ENCODE measurements at places on chromosomes 6 and 20.

DNA sequence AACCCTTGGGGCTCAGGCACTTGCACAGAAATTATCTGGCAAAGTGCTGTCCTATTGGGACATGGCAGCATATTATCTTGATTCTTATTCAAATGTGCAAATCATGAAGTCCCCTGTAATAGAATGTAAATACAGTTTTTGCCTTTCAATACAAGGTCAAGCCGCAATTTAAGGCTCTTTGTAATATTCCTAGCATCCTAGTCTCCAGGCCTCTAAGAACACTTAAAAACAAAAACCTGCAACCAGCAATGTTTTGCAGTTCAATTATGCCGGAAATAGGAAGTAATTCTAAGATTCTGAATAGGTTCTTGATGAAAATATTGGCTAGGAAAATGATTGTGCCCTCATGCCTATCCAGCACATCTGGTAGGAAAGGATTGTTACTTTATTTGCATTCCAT, 197.2 kb upstream of the IRAK1BP1 start:
- DNase-seq = no peak

DNA sequence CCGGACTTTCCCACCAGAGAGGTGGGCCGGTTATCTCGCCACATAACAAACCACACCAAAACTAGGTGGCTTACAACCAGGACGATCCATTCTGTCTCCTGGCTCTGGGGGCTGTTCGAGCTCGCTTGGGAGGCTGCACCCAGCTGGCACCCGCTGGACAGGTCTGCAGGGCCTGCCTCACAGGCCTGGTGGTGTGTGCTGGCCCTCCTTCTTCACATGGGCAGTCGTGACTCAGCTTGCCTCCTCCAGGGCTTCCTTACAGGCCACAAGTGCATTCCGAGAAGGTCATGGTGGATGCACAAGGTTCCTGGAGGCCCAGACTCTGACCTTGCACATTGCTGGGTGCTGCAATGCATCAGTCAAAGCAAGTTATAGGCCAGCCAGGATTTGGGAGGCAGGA, 34.2 kb downstream of the FOXF2 start:
- DNase-seq = no peak

GRCh38 chr20:4071178-4071693, 55.9 kb upstream of the RNF24 start:
- no peak for DNase-seq

- no peak for DNase-seq
Observed at GRCh38 chr6:147245693-147246092, 41.5 kb downstream of the STXBP5 start.

DNA sequence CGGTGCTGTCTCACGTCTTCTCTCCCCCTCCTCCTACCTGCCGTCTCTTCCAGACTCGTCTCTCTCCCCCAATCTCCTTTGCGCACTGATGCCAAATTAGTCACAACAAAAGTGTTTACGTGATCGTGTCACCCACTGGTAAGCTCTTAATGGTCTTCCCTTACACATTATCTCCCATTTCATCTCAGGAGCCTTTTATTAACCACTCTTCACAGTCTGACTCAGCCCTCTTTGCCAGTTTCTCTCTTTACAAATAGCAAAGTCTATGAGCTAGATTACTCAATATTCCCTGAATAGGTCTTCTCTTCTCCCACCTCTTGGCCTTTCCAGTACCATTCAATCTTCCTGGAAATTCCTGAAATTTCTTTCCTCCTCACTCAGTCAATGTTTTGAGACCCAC, 247.0 kb downstream of the ESR1 start:
- no peak for DNase-seq

- no peak for DNase-seq
Observed at GRCh38 chr6:115214283-115214682, 846.4 kb downstream of the FRK start.

GRCh38 chr20:8994045-8994444, 74.8 kb upstream of the PLCB4 start:
- no peak for DNase-seq

DNA sequence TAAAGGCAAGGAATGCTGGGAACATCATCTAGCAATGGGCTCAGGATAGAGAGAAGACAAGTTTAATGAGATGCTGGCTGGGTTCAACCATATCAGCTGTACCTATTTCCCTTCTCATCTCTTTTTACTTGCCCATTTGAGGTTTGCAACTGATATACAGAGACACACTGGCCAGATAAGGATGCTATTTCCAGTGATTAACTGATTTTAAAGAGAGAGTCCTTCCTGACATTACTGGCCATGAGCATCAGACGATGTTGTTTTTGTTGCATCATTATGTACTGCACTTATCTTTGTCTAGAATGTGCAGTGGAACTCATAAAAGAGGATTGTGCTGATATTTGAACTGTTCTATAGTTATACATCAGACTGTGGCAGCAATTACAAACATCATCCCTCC, 252.7 kb downstream of the BTBD3 start:
- no peak for DNase-seq

- peak; percentile 43 for DNase-seq
Observed at GRCh38 chr20:57782631-57783041, 72.8 kb upstream of the PMEPA1 start.

- peak; percentile 48 for DNase-seq
Observed at GRCh38 chr6:20868397-20869096, 334.3 kb downstream of the CDKAL1 start.

DNA sequence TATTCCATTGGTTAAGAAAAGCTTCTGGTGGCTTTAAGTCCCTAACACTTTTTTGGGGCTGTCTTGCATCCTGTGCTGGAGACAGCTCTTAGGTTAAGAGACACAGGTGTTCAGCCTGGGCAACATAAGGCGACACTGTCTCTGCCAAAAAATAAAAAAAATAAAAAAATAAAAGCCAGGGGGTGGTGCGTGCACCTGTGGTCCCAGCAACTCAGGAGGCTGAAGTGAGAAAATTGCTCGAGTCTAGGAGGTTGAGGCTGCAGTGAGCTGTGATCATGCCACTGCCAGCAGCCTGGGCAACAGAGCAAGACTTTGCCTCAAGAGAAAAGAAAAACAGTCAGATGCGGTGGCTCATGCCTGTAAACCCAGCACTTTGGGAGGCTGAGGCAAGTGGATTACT, 55.6 kb upstream of the ZMYND8 start:
- no peak for DNase-seq

DNA sequence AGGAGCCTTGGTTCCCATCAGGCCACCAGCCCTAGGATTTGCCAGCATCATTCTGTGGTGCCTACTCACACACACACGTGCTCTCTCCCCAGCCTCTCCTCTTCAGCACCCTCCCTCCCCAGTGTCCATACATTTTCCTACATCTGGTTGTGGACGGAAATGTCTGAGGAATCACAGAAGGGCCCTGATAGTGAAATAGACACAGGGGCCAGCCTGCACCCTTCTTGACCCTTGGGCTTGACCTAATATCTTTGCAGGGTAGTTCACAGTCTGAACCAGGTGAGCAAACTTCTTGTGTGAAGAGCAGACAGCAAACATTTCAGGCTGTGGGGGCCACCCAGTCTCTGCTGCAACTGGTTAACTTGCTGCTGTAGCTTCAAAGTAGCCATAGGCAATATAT, 108.5 kb upstream of the NXT1 start:
- no peak for DNase-seq

- no peak for DNase-seq
Observed at GRCh38 chr6:139354189-139354588, 20.3 kb downstream of the CITED2 start.

- DNase-seq = no peak
Observed at GRCh38 chr20:1491281-1491840, at the start of gene SIRPB2. Gene SIRPB2, minus strand, starts transcription at chr20:1491420. Its CDS starts 61 bp downstream, at chr20:1491359.

GRCh38 chr6:127107916-127108315, 10.6 kb upstream of the RSPO3 start:
- no peak for DNase-seq

GRCh38 chr20:53850319-53850718, 220.1 kb downstream of the BCAS1 start:
- DNase-seq = no peak

- no peak for DNase-seq
Observed at GRCh38 chr6:129843573-129843972, 17.5 kb downstream of the TMEM244 start.

DNA sequence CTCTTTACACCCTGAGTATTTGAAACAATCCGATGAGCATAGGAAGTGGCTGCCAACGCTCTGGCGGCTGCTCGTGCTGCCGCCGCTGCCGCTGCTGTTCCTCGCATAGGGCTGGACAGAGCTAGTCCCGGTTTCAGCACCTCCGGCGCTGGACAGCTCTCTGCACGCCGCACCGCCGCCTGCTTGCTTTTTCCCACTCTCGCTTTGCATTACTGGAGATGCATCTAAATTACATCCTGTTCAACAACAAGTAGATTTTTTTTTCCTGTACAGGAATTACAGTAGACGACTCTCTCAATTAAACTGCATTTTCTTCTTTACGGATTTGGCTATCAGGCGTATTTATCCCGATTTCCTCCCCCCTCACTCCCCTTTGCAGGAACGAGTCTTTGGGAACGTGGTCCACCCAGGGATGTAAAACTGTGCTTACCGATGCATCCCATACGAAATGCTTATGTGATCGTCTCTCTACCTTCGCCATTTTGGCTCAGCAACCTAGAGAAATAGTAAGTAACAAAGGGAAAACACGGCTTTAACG, 563.8 kb downstream of the LMBRD1 start:
- DNase-seq = peak; percentile 78

- no peak for DNase-seq
Observed at GRCh38 chr6:154592199-154592860, 81.8 kb upstream of the CNKSR3 start.

DNA sequence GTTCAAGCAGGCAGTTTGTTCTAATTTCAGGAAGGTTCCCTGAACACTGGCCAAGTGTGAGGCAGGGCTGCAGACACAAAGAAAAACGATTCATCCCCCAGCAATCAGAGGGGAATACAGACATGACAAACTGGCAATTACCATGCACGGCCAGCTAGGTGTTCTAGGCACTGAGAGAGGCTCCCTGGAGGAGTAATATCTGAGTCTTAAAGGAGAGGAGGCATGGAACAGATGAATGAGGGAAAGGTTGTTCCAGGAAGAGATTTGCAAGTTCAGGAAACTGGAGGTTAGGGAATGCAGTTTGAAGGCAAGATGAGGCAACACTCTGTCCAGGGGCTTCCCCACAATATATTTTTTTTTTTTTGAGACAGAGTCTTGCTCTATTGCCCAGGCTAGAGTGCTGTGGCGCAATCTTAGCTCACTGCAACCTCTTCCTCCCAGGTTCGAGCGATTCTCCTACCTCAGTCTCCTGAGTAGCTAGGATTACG, 11.1 kb downstream of the RRAGD start:
- no peak for DNase-seq

- no peak for DNase-seq
Observed at GRCh38 chr20:48169650-48170225, 384.5 kb upstream of the SULF2 start.

DNA sequence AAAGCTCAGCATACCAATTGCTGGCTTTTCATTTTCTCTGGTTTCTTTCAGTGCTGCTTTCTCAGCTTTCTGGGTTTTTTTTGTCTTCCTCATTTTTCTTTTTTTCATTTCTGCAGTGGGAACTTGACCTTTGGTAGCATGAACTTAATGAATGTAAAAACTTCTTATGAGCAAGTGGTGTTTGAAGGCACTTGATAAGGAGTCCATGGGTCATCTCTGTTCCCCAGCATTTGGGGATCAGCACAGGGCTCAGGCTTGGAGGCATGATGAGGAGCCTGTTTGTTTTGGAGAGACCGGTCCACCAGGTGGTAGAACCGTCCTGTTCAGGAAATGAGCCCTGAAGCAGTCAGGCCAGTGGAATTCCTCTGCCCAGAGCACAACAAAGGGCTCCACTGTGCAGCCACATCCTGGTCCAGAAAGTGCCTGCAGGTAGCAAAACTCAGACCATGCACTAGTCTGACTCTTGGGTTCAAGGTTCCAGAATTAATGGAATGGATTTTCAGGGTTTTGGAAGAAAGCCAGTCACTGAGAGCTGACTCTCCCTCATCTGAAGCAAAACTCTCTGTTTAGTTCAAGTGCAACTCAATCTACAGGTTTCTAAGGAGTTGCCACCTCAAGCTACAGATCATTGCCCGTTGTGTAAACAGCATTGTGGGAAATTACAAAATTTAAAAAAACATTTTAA, 52.3 kb upstream of the ADGRF1 start:
- DNase-seq = no peak

GRCh38 chr6:36725581-36725980, 28.0 kb downstream of the RAB44 start:
- DNase-seq = no peak

GRCh38 chr20:8121666-8122065, 10.4 kb upstream of the PLCB1 start:
- no peak for DNase-seq

DNA sequence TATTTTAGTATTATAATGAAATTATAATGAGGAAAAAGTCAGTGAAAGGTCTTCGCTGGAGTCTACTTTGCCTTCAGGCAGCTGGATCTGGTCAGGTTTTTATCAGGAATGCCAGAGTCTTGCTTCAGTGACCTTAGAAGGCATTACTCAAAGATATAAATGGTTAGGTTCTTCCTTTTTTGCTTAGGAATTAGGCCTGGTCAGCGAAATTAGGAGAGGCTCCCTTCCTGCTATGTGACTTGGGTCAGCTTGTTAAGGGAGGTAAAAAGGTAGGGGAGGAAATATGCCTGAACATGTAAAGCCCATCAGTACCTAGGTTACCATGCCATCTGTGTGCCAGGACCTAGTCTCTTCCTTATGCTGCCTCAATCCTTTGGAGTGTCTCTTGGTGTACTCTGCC, 115.1 kb downstream of the OTOR start:
- no peak for DNase-seq
